Esophagus mucosa (tissue), 1 donor: ENCODE measurements at places on chromosomes 2 and 18. TPM values are rescaled to one million over a fixed set of nuclear protein-coding genes. Genes with fewer than 3 reads are reported as not detected.

Gene STPG4
- 0.16 TPM for total RNA-seq

Gene SFTPB
- total RNA-seq: 0.84 TPM

Gene NPPC
- 2.1 TPM for total RNA-seq

Gene PDE6D
- 18.5 TPM for total RNA-seq

Gene ABCG5
- not detected for total RNA-seq

Gene CCDC102B
- 1.2 TPM for total RNA-seq

Gene CGREF1
- total RNA-seq: 0.96 TPM

Gene PROKR1
- total RNA-seq: not detected

Gene ICA1L
- total RNA-seq: 1.5 TPM
